ENCODE measurements at places on chromosomes 2 and 18. TPM values are rescaled to one million over a fixed set of nuclear protein-coding genes. Genes with fewer than 3 reads are reported as not detected.

Gene RESP18
- not detected for total RNA-seq

GRCh38 chr2:105769504-105769903 is 24.8 kb downstream of the NCK2 start:
- no peak for DNase-seq

GRCh38 chr2:239328351-239329191 is 72.2 kb downstream of the HDAC4 start:
- peak; percentile 47 for DNase-seq

GRCh38 chr2:217946051-217946450 is 56.7 kb downstream of the TNS1 start:
- DNase-seq = no peak

GRCh38 chr2:85303780-85304531 is 23.8 kb downstream of the TGOLN2 start:
- DNase-seq = no peak
